ENCODE measurements at places on chromosomes 7 and 10.

DNA sequence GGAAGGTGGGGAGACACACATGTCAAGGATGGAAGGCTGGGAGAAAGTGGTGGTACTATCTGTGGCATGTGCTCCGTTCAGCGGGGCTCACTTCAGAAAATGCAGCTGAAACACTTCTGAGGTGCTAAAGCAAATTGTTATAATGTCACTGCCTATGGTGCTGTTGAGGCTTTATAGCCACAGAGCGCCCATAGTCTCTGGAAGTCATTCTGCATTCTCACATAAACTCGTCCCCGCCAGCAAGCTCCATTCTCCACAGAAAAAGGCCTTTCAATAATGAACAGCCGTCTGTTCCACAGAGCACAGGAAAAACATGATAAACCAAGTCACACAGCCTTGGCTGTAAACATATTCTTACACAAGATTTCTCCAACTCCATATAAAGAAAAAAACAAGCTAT, 131.9 kb downstream of the TAX1BP1 start:
- DNase-seq, result no peak

- no peak for DNase-seq
Observed at GRCh38 chr7:155729847-155730246, 82.4 kb downstream of the SHH start.

DNA sequence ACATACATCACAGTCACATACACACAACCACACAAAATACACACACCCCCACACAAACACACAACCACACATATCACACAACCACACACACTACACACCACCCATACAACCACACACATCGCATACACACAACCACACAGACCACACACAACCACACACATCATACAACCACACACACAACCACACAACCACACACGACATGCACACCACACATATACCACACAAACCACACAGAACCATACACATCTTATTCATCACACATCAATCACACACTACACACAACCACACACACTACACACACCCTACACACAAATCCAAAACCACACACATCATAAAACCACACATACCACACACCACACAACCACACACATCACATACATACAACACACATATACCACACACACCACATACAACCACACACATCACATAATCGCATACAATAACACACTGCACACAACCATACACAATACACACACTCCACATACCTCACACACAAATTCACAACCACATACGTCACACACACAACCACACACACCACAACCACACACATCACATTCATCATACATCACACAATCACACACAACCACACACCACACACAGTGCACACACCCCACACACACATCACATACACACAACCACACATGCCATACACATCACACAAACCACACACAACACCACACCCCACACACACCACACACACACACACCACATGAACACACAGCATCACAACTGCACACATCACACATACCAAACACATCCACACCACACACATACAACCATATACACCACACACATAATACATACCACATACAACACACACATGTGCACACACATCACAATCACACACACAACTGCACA, 30.4 kb downstream of the GPRIN2 start:
- no peak for DNase-seq

DNA sequence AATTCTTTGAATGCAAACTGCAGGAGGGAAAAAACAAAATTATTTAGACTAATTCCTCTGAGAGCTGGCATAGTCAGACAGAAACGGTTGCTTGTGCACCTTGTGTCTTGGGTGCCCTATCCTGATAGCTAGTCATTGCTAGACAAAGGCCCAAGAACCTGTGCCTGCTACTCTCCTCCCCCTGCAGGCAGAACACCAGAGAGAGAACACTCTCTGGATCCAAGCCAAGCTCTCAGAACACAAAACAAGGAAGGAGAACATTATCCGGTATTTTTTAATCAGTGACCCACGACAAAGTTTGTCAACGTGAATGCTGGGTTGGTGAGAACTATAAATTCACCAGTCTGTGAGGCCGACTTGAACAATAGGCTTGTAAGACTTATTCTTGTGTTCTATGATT, 18.8 kb upstream of the PPP1R9A start:
- no peak for DNase-seq

GRCh38 chr7:100830396-100830795, 3.1 kb upstream of the EPHB4 start:
- no peak for DNase-seq
